ENCODE measurements at places on chromosomes 16 and 17.

DNA sequence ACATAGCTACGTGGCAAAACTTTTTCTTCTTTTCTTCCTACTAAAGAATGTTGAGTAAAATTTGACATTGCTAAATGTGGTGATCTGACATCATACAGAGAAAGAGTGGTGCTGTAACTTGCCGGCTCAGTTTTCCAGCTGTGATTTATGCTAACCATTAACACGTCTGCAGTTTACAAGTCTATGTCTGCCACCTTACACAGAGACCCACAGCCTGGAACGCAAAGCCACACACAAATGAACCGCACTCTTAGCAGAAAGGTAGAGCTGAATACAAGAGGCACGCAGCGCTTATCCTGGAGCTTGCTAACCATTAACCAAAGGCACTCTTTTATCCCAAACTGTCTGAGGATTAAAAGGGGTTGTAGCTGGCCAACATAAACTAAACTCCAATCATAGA lies 31.9 kb downstream of the CACNG1 start:
- DNase-seq = no peak

GRCh38 chr17:29394761-29395160 lies 4.6 kb downstream of the TAOK1 start:
- DNase-seq = no peak

DNA sequence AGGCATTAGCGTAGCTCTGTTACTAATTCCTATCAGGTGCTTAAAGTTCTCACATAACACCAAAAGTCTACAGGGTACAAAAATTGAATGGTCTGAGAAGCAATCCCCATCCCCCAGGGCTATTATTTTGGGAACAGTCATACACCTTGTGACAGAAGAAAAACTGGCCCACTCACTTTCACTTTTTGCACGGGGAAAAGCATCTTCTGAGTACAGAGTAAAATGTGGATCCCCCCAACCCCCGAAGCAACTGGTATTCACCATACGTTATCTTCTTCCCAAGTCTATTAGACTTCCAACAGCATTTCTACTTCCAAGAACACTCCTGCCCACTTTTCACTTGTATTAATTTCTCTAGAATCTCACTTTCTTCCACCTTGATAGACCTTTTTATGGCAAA lies 11.8 kb downstream of the GGA3 start:
- no peak for DNase-seq

DNA sequence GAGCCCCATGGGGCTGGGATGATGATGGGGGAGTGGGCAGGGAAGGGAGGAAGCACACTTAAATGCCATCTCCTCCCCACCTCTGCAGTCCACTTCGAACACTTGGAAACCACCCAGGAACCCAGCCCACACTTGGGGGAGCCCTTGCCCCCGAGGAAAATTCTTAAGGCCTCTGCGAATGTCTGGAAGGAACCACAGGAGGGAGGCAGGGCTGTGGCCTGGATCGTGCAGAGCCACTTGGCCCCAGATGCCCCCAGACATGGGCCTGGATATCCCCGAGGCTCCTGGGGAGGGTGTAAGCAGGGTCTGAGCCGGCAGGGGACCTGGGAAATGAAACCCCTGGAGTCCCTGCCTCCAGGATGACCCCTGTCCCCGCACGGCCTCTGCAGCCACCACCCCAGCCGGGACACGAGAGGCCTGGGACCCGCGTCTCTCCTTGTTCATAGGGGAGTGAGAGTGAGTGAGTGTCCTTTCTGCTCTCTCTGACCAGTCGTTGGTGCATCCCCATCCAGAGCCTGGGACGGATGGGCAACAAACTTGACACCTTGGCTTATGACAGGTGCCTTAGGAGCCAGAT lies 11.8 kb upstream of the MTSS2 start:
- DNase-seq = no peak

- no peak for DNase-seq
These were observed 40.4 kb downstream of the UBE2G1 start for GRCh38 chr17:4326112-4326511.

DNA sequence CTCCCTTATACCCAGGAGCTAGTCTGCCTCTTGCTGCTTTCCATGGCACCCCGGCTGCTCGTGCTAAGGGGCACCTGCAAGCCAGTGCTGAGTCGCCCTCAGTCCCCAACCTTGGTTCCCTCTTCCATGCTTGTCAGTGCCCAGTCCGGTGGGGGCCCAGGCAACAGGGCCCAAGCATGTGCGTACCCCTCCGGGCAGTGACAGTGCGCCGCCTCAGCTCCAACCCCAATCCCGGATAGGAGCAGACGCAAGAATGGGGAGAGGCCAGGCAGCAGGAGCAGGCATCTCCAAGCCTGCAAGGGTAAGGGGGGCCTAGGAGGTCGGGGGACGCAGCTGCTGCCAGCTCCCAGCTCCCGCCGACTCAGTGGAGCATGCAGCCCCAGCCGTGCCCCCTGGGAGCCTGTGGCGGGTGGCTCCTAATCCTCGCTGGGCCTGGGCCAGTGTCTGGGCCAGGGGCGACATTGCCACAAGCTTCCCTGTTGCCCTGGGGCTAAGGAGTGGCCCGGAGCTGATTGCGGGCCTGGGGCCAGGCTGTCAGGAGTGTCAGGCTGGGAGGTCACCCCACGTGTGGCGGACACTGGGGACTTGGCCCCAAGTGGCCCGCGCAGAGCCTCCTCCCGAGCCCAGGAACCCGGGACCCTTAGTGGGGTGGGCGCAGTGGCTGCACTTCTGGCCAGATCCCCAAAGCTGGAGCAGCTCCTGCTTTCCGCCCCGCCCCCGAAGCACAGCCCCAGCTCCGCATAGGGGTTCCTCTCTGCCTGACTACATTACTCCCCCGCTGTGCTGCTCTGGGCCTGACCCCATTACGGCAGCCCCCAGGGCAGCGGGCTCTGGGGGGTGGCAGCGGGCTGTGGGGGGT lies 9.8 kb downstream of the CPD start:
- no peak for DNase-seq

DNA sequence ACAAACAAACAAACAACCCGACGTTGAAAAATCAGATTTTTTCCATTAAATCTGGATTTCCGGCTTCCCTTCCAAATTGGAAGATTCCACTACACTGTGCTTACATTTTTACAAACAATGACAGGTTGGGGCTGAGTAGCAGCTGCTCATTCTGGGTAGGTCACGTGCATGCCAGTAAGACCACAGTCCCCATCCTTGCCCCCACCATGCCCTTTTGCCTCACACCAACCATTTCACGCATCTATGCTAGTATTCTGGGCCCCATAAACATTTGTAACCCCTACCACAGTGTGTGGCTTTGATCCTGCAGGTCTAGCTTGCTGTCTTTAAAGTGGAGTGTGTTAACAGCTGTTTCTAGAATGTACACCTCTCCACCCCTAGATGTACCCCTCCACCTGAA lies 366.1 kb downstream of the XYLT1 start:
- DNase-seq = no peak

- no peak for DNase-seq
These were observed 11.5 kb upstream of the IGF2BP1 start for GRCh38 chr17:48985436-48986245.

DNA sequence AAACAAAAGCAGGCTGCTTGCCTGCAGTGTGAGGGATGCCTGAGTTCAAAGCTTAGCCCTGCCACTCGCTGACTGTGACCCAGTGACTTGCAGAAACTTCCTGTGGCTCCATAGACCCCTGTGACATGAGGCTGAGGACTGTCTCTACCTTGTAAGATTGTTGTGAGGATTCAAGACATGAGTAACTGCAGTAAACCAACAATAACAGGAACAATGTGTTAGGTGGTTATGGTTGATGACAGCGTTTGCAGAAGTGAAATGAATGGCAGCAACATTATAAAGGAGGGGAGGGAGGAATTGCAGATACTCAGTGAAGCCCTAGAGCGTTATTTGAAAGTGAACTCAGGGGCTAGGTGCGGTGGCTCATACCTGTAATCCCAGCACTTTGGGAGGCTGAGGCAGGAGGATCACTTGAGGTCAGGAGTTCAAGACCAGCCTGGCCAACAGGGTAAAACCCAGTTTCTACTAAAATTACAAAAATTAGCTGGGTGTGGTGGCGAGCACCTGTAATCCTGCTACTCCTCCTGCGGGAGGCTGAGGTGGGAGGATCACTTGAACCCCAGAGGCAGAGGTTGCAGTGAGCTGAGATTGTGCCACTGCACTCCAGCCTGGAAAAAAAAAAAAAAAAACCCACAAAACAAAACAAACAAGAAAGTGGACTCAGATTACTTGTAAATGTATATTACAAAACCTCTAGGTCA lies 33.5 kb upstream of the EMP2 start:
- no peak for DNase-seq

DNA sequence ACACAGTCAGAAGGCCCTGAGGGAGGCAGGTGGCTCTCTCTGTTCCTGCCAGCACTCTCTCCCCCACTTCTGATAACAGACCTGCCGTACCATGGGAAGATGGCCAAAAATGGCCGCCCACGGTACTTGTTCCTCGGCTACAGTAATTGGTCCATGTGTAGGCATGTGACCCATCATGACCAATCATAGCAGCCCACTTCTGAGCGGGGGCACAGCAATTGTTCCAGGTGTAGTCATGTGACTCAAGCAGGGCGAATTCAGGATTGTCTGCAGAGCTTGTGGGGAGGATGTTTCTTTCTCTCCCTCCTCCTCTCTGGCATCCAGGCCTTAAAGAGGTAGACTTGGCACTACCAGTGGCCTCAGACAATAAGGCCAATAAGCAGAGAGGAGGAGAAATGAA lies 250.4 kb downstream of the MRTFB start:
- DNase-seq = no peak

DNA sequence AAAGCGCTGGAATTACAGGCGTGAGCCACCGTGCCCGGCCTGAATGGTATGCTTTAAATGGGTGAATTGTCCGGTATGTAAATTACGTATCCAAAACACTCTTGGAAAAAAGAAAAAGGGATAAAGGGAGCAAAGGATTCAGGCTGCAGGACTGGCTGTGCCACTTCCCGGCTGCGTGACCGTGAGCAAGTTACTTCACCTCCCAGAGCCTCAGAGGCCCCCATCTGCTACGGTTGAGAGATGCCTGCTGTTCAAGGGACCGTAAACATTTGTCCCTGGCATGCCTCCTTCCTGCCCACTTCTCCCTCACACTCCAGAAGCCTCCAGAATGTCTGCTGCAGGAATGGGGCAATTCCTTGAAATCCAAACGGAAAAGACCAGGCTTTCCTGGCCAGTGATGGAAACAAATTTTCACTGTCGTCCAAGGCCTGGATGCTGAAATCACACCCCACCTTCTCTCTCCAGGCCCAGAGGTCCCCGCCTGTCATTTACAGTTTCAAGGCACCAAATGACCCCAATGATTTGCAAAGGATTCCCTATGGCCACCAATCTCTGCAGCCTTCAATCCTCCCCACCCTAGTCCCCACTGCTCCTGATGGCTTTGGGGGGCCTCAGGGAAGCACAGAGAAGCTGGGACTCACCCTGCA lies 22.9 kb upstream of the LITAF start:
- no peak for DNase-seq

DNA sequence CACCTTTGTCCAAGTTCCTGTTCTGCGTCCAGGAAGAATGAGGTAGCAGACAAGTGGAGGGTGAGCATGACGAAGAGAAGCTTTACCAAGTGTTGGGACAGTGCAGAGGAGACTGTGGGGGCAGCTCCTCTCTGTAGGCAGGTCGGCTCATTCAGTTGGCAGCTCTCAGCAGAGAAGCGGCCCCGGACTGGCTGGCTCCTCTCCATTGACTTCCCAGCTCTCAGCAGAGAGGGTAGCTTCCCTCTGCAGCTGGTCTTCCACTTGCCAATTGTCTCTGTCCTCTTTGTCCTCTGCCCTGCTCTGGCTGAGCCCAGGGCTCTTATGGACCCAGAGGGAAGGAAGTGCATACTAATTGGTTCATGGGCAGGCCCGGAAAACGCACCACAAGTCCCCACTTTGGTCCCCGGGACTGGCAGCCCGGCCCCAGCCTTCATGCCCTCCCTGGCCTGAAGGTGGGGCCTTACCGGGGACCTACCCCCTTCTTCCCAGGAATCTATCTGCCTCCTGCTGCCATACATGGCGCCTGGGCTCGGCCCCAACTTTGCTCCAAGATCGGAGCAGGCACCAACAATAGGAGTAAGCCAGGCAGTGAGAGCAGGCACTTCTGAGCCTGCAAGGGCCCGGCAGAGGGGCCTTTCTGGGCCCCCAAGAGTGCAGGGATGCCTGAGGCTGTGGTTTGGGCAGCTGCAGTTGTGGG lies 10.1 kb downstream of the KCTD5 start:
- peak; percentile 80 for DNase-seq

- DNase-seq = no peak
These were observed 20.8 kb downstream of the ATP6V0D1 start for GRCh38 chr16:67460168-67460567.

DNA sequence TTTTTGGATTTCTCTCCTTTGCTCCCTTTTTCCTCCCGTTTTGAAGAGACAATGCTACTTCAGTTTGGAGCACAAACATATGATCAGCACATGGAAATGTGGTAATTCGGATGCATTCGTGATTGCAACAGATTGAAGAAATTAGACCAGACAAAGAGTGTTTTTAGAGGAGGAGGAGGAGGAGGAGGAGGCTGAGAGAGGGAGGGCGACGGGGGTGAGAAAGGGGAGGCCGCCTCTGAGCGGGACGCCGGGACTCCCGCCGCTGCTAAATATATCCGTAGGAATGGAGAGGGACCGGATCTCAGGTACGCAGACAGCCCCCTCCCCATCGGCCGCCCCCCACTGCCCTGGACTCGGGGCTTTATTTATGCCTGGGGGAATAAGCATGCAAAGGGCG lies 179.3 kb downstream of the SEC14L1 start:
- no peak for DNase-seq

- no peak for DNase-seq
These were observed 50.7 kb downstream of the GNA13 start for GRCh38 chr17:65005858-65006257.

DNA sequence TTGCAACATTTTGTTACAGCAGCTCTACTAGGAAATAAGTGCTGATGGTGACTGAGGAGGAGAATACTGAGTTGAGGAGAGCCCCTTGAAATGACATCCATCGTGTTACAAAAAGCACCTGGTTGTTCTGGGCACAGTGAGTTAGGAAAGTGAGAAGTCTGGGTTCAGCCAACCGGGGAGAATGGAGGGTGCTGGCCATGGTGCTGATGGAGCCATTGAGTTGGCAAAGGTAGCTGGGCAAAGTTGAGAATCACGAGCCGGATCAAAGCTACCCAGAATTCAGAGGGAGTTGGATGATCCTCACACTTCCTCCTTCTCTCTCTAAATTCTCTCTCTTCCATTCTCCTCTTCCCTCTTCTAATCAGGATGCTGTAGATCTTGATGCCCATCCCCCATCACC lies 35.0 kb upstream of the ASIC2 start:
- DNase-seq = no peak

GRCh38 chr17:28293994-28294393 lies 25.0 kb upstream of the TMEM97 start:
- no peak for DNase-seq

DNA sequence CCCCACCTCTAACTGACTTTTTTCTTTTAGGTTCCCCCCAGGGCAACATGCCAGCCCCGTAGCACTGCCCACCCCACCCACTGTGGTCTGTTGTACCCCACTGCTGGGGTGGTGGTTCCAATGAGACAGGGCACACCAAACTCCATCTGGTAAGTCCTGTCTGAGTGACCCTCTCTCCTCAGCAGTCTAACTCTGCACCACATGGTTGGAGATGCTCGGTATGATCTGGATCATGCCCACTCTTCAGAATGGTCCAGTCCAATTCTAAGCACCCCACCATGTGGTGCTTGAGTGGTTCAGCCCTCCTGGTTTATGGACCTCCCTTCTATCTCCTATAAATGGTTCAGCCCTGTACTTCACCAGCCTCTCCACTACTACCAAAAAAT lies 5.9 kb downstream of the KDM6B start:
- DNase-seq = no peak

GRCh38 chr16:28162326-28162877 lies 49.4 kb downstream of the XPO6 start:
- no peak for DNase-seq
